MCF 10A (cell line): ENCODE measurements at places on chromosomes 5 and 9.

DNA sequence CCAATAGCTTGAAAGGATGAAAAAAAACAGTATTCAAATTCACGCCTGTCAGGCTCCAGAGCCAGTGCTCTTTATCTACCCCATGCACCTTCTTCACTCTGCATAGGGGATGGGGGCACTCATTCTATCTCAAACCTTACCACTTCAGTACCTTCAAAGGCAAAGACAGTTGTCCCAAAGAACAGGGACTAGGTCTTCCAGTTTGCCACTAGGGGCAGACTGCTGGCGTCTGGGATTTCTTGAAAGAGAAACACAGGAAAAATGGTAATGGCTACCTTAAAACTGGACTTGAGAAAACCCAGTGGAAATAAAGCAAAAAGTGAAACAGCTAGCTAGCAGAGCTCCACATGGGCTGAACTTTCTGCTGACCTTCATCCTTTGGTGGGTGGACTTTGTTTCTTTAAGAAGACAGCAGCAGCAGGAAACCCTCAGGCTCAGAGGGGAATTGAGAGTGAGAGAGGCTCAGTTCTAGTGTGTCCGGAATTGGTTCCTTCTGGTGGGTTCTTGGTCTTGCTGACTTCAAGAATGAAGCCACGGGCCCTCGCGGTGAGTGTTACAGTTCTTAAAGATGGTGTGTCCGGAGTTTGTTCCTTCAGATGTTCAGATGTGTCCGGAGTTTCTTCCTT is 41.0 kb upstream of the SLC36A1 start:
- H3K36me3 ChIP-seq, result no peaks in the 10 kb centered on the region
- H3K4me1 ChIP-seq, result no peaks in the 10 kb centered on the region
- DNase-seq, result peak; percentile 42
- H3K27me3 ChIP-seq, result peaks cover 51% of the 10 kb centered on the region
- H3K27ac ChIP-seq, result no peak overlapping the region
- H3K4me3 ChIP-seq, result no peak overlapping the region

DNA sequence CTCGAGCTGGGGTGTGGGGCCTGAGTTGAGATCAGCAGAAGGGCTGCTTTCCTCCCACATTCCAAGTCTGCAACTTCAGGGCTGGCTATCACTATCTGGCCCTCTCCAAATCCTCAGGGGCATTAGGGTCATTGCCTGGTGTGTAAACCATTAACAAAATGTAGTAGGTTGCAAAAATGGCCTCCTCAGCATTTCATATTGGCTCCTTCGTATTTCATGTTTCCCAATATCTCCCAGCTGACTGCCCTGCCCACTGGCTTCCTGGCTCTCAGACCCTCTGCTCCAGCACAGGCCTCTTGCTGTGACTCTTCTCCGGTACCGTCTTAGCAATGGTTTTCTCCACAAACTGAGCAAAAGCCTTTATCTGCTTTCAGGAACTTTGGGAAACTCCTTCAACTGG is 113.8 kb downstream of the GADD45G start:
- no peaks in the 10 kb centered on the region for H3K4me1 ChIP-seq
- no peaks in the 10 kb centered on the region for H3K36me3 ChIP-seq
- H3K4me3 ChIP-seq, result no peak overlapping the region
- no peak for DNase-seq
- H3K27ac ChIP-seq, result no peak overlapping the region
- H3K27me3 ChIP-seq, result no peaks in the 10 kb centered on the region

- DNase-seq, result no peak
- no peak overlapping the region for H3K4me3 ChIP-seq
- no peaks in the 10 kb centered on the region for H3K27me3 ChIP-seq
- H3K4me1 ChIP-seq, result peaks cover 12% of the 10 kb centered on the region
- no peaks in the 10 kb centered on the region for H3K36me3 ChIP-seq
- H3K27ac ChIP-seq, result no peak overlapping the region
Measured at GRCh38 chr5:150352244-150353031, 5.1 kb upstream of the TCOF1 start.

- no peak overlapping the region for H3K4me3 ChIP-seq
- H3K4me1 ChIP-seq, result peaks cover 20% of the 10 kb centered on the region
Measured at GRCh38 chr5:112758676-112759075, 21.0 kb downstream of the APC start.

DNA sequence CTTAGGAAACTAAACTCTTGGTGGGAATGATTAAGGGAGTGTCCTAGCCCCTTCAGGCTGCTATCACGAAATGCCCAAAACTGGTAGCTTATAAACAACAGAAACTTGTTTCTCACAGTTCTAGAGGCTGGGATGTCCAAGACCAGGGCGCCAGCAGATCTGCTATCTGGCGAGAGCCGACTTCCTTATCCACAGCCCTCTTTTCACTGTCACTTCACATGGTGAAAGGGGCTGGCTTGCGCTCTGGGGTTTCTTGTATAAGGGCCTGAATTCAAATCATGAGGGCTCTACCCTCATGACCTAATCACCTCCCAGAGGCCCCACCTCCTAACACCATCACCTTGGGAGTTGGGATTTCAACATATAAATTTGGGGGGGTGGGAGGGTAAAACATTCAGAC is 49.1 kb downstream of the IPPK start:
- no peak overlapping the region for H3K4me3 ChIP-seq
- H3K27me3 ChIP-seq, result no peaks in the 10 kb centered on the region
- DNase-seq, result no peak
- no peaks in the 10 kb centered on the region for H3K4me1 ChIP-seq

- no peaks in the 10 kb centered on the region for H3K27me3 ChIP-seq
- H3K4me3 ChIP-seq, result no peak overlapping the region
- no peak overlapping the region for H3K27ac ChIP-seq
- H3K36me3 ChIP-seq, result peaks cover 13% of the 10 kb centered on the region
- H3K4me1 ChIP-seq, result peaks cover 34% of the 10 kb centered on the region
Measured at GRCh38 chr9:115989831-115990230, 163.8 kb upstream of the PAPPA start.

- H3K27me3 ChIP-seq, result no peaks in the 10 kb centered on the region
- DNase-seq, result peak; percentile 9
Measured at GRCh38 chr5:143717400-143717799, 94.6 kb upstream of the HMHB1 start.

GRCh38 chr9:37920471-37921167 is 16.7 kb upstream of the SLC25A51 start:
- H3K4me1 ChIP-seq, result peaks cover 15% of the 10 kb centered on the region
- no peaks in the 10 kb centered on the region for H3K27me3 ChIP-seq
- H3K27ac ChIP-seq, result peak overlapping the region; percentile 85
- peaks cover 24% of the 10 kb centered on the region for H3K36me3 ChIP-seq

- no peak overlapping the region for H3K4me3 ChIP-seq
- peak overlapping the region; percentile 75 for H3K27ac ChIP-seq
- H3K4me1 ChIP-seq, result peaks cover 14% of the 10 kb centered on the region
- peaks cover 50% of the 10 kb centered on the region for H3K36me3 ChIP-seq
Measured at GRCh38 chr5:67164856-67165525, 31.6 kb downstream of the CD180 start.

GRCh38 chr9:133564451-133565116 is 30.1 kb downstream of the ADAMTSL2 start:
- H3K36me3 ChIP-seq, result no peaks in the 10 kb centered on the region
- no peak overlapping the region for H3K27ac ChIP-seq
- no peak overlapping the region for H3K4me3 ChIP-seq
- no peak for DNase-seq

- H3K4me1 ChIP-seq, result peaks cover 44% of the 10 kb centered on the region
- H3K27ac ChIP-seq, result peak overlapping the region; percentile 94
- peak overlapping the region; percentile 93 for H3K4me3 ChIP-seq
- DNase-seq, result peak; percentile 96
Measured at GRCh38 chr9:69174616-69175463, 763 bp downstream of the TJP2 start.

DNA sequence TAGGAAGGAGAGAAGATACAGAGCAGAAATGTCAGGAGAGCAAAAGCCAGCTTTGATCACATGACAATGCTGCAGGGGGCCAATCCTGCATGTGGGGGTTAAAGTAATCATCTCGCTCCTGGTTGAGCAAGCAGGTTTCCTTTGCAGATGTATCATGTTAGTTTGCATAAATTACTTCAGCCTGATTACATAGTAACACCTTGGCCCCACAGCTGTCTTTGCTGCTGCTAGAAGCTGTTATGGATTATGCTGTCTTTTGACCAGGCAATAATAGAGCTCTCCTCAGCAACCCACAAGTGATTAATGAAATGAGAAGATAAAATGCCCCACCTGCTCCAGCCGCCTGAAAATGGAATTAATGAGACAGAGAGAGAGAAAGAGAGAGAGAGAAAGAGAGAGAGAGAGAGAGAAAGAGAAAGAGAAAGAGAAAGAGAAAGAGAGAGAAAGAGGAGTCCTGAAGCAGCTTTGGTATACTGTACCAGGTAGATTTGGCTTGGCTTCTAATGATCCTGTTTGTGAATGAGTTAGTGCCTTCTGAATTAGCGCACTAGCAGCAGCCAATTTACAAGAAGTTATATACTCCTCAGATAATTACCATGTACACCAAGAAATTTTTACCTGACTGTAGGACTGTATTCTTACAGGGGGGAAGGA is 174.3 kb upstream of the RORB start:
- H3K36me3 ChIP-seq, result no peaks in the 10 kb centered on the region
- H3K27ac ChIP-seq, result no peak overlapping the region
- no peaks in the 10 kb centered on the region for H3K4me1 ChIP-seq
- DNase-seq, result no peak

DNA sequence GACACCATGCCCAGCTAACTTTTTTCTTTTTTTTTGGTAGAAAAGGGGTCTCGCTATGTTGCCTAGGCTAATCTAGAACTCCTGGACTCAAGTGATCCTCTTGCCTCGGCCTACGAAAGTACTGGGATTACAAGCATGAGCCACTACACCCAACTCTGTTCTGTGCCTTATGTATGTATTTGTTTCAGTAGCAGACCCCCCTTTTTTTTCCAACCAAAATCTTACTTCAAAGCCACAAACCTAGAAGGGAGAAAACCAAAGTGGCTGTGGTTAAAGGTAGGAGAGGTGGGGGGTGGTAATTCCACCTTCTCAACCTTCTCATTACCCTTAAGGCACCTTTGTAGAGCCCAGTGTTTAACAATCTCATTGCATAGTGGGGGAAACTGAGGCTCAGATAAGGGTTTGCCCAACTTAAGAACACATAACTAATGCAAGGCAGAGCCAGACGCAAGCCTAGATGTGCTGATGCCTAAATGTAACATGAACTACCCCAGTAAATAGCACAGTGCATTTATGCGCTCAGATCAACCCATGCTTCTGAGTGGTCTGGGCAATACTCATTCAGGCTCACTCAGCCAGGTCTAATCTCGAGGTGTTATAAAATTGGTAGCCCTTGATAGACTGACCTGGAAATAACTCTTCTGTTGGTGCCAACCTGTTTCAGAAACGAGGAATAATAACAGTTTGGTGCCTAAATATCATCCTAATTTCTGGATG is 33.0 kb downstream of the ITK start:
- no peak overlapping the region for H3K4me3 ChIP-seq
- H3K36me3 ChIP-seq, result no peaks in the 10 kb centered on the region
- no peaks in the 10 kb centered on the region for H3K27me3 ChIP-seq
- no peak overlapping the region for H3K27ac ChIP-seq
- no peak for DNase-seq

GRCh38 chr9:74281674-74282073 is 215.5 kb upstream of the RORB start:
- DNase-seq, result peak; percentile 28
- H3K27me3 ChIP-seq, result no peaks in the 10 kb centered on the region
- H3K4me3 ChIP-seq, result no peak overlapping the region
- H3K36me3 ChIP-seq, result no peaks in the 10 kb centered on the region
- H3K27ac ChIP-seq, result no peak overlapping the region
